Fibroblast of upper back skin (primary cell): ENCODE measurements at places on chromosomes 7 and 10.

- DNase-seq, result no peak
Measured at GRCh38 chr10:33254556-33255160, 79.8 kb downstream of the NRP1 start.

GRCh38 chr7:149846436-149847046 is 8.4 kb downstream of the ZNF862 start:
- no peak for DNase-seq

DNA sequence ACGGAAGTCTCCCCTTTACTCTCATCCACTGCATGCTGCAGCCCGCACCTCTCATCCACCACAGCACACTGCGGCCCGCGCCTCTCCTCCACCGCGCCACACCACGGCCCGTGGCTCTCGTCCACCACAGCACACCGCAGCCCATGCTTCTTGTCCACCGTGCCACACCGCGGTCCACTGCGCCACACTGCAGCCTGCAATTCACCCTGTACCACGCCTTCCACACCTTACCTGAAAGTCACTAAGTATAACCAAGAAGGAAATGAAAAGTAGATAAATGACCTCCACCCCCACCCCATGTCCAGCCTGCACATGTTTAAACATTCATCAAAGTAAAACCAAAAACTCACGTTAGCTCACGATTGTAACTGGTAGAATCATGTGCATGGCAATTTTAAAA is 176.1 kb downstream of the DIP2C start:
- no peak for DNase-seq

DNA sequence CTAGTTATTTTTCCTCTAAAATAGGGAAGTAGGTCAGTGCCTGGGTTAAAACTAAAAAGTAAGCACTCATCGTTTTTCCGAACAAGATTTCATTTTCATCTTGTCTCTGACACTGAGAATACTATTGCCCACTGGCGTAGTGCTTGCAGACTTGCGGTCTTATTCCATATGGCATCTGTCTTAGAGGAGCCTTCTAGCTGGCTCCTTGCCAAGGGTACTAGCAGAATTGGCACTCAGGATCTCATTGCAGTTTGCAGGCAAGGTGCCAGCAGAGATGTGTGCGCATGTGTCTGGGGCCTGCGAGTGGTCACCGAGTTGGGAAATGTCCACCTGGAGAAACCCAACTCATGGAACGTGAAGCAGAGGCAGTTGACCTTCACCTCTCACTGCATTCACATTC is 143.4 kb downstream of the CELF2 start:
- no peak for DNase-seq

DNA sequence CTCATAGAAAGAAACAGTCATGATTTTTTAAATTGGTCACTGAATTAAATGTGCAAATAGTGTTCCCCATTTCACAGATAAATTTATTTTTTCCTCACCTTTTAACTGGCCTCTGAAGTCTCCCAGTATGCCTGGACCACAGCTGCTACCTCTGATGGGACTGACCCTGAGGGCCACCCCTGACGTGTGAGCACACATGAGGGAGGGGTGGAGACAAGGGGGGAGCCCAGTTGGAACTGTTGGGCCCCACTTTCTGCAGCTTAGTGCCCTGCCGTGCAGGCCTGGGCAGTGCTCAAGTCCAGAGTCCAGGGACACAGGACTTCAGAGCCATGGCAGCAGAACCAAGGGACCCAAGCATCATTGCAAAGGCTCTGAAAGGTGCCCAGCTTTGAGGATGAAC is 243.9 kb downstream of the GRID1 start:
- no peak for DNase-seq

GRCh38 chr10:12513775-12514673 is 164.7 kb downstream of the CAMK1D start:
- DNase-seq, result no peak

- peak; percentile 7 for DNase-seq
Measured at GRCh38 chr10:81108516-81109199, 571.0 kb downstream of the SH2D4B start.

DNA sequence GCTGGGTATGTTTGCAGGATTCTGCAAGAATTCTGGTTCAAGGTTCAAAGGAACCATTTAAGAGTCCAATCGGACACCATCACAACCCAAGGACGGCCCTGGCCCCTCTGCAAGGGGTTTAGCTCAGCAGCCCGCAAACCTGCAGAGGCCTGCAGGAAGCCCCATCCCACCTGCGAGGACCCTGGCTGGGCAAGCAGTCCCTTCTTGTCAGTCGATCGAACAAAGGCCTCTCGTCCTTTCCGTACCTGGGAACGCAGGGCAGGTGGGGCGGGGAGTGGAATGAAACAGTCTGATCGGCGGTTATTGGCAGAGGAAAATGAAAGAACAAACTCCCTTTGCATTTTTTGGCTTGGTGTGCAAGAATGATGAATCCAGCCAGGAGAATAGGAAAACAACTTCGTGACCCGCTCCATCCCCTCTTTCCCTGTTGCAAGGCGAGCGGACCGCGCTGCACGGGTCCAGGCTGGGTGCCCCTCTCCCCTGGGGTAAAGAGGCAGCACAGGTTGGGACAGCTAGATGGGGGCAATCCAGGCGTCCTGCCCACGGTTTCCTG is 73.7 kb downstream of the INSIG1 start:
- no peak for DNase-seq

GRCh38 chr7:100752994-100753393 is 19.6 kb downstream of the ZAN start:
- DNase-seq, result no peak

DNA sequence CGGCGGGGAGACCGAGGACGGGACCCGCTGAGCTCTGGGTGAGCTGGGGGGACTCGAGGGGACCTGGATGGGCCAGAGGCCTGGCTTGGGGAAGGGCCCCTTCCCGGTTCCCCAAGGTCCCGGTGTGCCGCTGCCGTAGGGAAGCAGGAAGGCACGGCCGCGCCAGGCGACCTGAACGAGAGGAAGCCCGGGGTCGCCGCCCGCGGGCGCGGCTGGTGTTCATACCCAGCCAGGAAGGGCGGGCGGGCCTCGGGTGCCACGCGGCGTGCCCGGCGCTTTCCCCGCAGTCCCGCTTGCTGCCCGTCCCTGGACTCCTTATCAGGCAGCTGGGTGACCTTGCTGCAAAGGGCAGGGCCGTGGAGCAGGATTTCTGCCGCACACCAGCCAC is 38.0 kb downstream of the ZNF777 start:
- DNase-seq, result no peak

- DNase-seq, result peak; percentile 18
Measured at GRCh38 chr7:33485747-33486493, 356.6 kb downstream of the BBS9 start.

DNA sequence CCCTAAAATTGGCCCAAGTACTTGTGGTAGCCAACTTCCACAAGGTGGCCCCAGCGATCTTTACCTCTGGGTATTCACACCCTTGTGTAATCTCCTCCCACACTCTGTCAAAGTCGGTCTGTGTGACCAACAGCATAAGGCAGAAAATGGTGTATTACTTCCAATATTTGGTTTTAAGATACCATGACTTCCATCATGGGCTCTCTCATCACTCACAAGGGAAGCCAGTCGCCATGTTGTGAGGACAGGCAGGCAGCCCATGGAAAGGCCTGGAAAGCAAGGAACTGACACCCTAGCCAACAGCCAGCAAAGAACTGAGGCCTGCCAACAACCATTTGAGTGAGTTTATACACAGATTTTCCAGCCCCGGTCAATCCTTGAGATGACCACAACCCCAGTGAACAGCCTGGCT is 91.0 kb upstream of the KMT2E start:
- peak; percentile 85 for DNase-seq

DNA sequence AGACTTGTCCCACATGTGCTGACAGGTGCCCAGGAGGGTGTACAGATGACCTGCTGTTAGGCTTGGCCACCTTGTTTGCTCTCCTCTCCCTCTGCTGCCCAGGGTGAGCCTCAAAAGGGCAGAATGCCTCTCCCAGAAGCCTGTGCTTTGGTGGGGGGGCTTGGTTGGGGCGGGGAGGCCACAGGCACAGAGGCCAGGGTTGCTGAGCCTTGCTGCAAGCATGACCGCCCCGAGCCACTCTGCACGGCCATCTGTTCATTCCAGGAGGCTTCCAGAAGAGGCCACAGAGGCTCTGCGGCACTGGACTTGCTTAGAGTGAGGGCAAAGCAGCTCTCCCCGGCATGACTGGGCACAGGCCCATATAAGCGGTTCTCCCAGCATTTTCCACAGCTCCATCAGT is 190.8 kb downstream of the GLRX3 start:
- DNase-seq, result no peak

DNA sequence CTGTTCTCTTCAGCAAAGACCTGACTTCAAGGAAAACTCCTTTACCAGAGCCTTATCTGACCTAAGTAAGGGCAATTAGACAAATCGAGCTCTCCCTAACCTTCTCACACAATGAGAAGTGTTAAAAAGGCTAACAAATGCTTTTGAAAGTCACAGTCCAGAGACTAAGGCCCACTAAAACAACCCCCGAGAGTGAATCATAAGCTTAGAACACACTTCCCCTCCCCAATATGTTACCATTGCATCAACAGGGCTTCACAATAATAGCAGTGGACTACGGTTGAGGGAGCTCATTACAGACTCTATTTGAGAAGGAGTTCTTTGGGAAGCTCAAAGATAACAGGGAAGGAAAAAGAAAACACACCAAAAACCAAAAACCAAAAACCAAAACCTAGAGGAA is 28.6 kb upstream of the ZEB1 start:
- peak; percentile 32 for DNase-seq

- no peak for DNase-seq
Measured at GRCh38 chr7:10212649-10213048, 761.0 kb upstream of the PHF14 start.

DNA sequence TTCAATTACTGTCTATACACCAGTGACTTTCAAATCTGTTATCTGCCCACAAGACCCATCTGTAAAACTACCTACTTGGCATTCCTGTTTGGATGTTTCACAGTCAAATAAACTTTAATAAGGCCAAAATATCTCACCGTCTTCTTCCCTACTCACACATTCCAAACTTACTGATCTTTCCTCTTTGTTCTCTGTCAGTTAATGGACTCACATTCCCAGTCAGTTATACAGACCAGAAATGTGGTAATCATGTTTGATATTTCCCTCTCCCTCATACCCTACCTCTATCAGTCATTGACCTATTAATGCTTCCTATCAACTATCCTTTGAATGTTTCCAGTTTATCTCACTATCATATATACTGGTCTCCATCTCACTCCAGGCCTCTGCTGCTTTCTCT is 28.5 kb upstream of the HDAC9 start:
- DNase-seq, result peak; percentile 10

- no peak for DNase-seq
Measured at GRCh38 chr7:35704261-35704660, 9.3 kb upstream of the HERPUD2 start.

GRCh38 chr7:117302396-117302795 is 20.5 kb downstream of the WNT2 start:
- DNase-seq, result no peak

- DNase-seq, result no peak
Measured at GRCh38 chr10:132742837-132743194, 43.1 kb downstream of the NKX6-2 start.

- DNase-seq, result no peak
Measured at GRCh38 chr10:61834519-61834918, 67.0 kb upstream of the ARID5B start.

DNA sequence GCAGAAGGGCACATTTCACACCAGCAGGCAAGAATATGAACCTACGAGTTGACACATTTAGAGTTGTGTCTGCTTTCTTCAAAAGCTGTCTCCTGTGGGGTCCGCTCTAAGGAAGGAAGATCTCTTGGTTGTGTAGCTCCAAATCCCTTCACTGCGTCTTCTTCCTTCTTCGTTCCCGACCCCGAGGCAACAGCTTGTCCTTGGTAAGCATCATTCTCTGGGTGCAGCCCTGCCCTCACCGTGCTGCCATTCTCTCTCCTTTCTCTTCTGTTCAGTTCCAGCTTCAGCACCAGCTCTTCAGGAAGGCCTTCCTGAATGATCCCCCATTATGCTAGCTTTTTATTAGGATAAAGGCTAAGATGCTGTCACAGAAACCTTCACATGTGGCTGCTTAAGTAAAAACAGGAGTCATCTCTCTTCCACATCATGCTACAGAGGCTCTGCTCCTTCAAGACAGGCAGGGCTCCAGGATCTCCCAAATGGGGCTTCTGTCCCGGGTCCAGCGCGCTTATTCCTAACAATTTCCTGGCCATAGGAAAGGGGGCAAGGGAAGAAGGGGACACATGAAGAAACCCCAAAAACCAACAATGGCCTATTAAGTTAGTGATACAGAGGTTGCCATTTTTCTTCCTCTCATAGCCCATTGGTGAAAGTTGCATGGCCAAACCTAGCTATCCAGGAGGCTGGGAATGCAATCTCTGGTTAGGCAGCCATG is 52.2 kb upstream of the SHH start:
- no peak for DNase-seq

DNA sequence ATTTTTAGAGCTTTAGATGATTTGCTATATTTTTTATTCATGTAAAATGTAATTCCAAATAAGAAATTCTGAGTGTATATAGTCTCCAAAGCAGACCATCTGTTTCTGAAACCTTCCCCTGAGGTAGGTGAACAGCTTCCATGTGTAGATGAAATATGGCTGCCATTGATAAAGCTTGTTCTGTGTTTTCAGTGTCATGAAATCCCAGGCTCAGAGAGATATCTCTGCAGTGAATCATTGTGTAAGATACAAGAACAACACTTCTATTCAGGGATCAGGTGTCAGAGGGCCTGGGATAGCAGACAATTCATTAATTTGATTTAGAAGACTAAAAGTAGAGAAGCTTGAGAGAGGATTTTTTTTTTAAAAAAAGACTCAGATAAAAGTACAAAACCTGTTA is 29.1 kb downstream of the ACTA2 start:
- DNase-seq, result peak; percentile 38

DNA sequence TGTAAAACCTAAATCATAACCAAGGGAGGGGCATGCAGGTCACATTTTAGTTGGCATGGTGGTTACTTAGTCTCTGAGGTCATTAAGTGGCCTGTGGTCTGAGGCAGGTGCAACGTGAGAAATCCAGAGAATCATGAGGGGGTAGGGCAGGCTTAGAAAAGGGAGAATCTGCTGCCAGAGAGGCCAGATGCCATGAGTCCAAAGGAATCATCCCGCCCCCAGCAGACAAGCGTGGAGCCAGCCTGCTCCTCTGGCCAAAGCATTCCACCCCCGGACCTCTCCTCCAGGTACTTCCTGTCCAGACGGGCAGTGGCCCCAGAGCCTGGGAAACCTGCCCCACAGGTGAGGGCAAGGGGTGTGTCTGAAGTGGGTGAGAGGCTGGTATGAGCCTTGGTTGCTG is 196.4 kb upstream of the ZNF32 start:
- no peak for DNase-seq

- no peak for DNase-seq
Measured at GRCh38 chr7:131557652-131558385, 1.4 kb upstream of the PODXL start.

DNA sequence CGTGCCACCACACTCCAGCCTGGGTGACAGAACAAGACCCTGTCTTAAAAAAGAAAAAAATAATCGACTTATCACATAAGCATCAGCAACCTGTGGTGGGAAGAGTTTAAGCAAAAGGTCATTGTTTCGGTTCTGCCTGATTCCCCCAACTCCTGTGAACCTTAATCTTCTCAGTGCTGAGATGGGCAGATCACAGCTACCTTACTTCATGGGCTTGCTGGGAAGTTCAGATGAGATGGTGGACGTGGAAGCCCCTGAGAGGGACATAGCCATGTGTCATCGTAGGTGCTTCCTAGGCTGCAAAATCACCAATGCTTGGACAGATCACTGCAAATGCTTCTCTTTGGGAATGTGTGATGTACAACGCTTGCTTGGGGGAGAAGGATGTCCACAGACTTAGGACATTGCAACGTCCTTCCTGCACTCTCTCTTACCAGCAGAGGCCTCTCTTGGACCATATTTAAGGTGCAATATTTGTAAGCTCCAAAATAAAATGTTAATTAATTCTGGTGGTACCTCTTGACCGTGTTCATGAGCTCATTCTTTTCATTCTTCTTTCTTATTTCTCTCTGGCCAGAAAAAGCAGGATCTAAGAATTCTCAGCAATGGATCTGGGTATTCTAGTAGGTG is 8.6 kb downstream of the GJD4 start:
- peak; percentile 35 for DNase-seq
